ENCODE measurements at places on chromosomes 2 and 18.

- DNase-seq: no peak
These were observed 79.7 kb downstream of the MRPS9 start for GRCh38 chr2:105117565-105117964.

DNA sequence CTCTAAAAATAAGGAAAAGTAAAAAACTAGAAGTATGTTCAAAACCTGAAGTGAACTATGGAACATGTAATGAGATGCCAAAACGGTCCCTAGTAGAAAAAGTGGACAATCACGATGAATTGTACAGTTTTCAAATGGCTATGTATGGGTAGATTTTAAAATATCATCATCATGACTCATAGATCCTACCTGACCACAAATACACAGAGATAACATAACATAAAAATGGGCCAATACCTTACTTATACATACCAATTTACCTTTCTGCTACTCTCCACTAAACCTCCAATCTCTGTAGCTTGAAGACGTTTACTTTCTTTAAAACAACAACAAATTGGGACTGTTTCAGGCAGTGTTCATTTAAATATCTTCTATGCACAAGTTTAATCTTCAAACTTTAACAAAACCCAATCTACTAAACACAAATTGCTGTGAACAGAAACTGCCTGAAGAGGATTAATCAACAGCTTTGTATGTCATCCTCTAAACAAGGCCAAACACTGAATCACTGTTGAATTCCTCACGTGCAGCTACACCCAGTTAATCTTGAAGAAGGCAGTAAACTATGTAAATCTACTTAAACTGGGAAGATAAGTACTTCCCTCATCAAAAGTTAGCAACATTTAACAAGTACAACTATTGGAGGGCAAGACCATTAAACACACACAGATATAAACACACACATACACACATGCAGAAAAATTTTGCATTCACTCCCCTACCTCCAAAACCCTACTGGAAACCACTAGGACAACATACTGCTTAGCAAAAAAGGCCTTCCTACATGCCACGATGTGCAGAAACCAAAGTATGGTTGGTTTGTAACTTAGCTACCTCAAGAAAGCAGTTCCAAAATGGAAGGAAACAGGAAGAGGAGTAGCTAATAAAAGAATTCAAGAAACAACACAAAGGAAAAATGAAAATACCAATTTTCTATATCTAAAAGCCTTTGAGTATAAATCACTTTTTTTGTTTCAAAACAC, 90.3 kb downstream of the RBMS1 start:
- DNase-seq: no peak

- DNase-seq: no peak
These were observed 9.4 kb upstream of the SLC38A11 start for GRCh38 chr2:164964700-164965099.

- no peak for DNase-seq
These were observed 536 bp upstream of the SLC25A12 start for GRCh38 chr2:171894612-171894947.

GRCh38 chr2:96258166-96259022, 7.4 kb downstream of the TMEM127 start:
- no peak for DNase-seq

DNA sequence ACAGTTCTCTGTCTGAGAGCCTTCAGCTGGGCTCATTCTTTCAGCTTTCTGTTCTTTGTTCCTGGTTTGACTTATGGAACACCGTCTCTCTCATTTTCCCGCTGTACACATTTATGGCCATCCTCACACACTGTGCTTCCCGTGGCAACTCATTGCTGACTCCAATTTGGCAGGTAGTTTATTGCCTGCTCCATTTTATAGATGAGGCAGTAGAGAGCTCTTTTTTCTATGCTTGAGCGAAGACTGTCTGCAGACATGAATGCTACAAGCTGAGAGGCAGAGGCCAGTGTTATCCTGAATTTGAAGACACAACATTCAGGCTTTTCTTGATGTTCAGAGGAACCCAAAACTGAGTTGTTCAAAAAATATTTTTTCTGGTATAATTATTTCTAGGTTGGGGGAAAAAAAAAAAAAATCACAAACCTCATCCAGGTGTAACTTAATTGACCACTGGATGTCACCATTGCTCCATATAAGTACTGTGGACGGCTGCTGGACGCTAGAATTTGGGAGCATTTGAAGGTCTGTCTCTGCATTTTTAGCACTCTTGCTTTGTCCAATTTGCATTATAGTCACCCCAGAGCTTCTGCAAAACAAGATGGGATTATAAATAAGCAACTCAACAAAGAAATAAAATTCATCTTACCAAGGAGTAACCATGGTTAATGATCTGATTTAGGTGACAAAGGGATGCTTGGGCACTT, 83.5 kb downstream of the HRH4 start:
- DNase-seq: peak; percentile 48

DNA sequence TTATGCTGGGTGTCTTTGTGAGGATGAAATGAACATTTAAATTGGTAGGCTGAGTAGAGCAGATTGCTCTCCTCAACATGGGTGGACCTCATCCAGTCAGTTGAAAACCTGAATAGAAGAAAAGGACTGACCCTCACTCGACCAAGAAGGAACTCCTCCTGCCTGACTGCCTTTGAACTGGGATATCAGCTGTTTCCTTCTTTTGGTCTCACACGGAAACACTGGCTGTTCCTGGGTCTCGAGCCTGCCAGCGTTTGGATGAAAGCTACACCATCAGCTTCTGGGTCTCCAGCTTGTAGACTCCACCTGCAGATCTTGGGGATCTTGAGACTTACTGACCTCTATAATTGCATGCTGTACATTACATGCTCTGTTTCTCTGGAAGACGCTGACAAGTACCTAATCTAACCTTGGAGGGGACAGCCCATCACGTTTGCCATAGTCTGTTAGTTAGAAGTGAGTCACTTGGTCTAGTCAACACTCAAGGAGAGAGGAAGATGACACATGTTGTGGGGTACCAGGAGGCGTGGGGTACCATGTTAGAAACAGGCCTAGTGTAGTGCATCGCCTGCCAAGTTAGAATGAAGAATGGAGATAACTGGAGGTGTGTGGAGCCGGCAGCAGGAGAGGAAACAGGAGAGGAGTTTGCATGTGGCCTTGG, 267.0 kb downstream of the MREG start:
- DNase-seq: no peak

DNA sequence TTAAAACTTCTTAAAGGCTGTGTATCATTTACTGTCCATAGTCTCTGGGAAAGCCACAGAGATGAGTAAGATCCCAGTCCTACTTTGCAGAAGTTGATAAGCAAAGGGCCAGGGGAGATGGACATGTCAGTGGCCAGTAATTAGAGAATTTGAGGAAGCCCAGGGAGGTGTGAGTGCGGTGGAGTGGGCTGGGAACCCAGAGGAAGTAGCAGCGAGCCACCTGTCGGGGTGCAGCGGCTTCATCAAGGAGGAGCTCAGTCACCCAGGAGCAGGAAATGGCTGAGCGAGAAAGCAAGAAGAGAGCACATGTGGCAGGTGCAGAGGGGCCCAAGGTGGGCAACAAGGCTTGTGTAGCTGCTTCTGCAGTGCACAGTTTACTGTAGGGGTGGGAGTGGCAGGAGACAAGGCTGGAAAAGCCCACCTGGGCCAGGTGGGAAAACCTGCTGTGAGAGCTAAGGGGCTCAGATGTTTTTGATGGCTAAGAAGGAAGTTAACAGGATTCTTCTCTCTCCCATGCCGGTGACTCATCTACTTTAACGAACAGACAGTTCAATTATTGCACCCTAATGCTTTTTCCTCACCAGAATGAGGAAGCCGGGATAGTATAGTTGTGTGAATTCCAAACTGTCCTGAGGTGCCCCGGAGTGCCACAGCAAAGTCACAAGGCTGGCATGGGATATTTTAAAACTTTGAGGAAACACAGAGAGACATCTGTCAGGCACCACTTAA, 34.8 kb upstream of the MGAT5 start:
- DNase-seq: no peak

GRCh38 chr2:195022508-195022830, 634.6 kb upstream of the SLC39A10 start:
- no peak for DNase-seq

DNA sequence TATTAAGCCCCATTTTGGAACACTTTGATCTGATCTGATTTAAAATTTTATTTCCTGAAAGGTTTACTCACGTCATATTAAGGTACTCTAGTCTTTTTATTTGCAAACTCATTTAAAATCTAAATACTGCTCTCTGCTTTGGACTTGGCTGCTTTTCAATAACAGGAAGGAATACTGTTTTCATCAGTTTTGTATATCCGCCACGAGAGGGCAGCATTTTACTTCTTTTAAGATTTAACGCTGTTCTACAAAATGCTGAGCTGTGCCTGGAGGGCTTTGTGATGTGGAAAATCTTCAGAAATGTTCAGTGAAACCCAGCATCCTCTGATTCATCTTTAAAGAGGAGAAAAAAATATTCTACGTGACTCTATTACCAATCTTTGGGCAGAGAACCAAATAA, 37.5 kb upstream of the SLC38A11 start:
- DNase-seq: peak; percentile 86

DNA sequence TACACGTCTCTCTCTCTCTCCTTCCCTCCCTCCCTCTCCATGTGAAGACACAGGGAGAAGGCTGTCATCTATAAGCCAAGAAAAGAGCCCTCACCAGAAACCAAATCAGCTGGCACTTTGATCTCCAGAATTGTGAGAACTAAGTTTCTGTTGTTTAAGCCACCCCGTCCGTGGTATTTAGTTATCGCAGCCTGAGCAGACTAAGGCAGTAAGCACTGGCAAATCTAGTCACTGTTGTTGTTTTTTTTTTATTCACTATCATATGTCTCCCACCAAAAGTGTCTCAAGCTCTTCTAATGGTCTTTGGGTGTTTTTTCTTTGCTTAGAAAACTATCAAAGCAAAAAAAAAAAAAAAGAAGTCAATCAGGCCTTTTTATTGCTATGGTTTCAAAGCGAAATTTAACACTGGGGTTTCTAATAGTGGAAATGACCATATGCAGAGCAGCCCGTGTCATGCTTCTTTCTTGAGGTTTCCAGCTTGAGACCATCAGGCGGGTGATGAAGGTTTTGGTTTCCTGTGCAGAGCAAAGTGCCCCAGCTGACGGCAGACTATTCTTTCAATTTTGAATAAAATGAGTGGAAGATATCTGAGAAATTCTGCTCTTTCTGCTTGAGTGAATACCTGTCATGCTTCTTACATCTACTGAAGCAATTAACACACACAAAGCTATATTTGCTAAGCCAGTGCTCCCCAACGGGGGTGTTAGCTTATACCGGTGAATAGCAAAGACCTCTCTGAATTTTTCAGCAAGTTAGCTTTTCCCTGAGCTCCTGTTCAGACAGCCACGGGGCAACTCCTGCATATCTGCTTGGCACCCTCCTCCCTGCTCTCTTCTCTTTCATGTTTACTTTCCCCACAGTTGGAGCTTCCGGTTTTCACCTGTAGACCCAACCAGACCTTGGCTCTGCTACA, 394.1 kb upstream of the ATP5MC3 start:
- DNase-seq: peak; percentile 32

DNA sequence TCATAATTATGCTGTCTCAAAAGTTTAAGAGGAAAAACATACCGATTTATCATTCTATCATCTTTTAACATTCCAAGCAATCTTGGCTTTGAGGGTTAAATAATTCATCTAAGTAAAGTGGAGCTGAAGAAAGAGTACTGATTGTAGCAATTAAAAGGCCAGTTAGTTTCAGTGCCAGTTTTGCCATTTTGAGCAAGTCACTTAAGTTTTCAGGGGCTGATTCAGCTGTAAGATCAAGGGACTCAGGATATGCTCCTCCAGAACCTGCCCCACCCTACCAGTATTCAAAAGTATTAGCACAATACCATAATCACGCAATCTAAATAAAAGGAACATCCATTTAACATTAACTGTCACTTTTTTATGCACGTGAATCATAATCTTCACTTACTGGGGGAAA, 1.9 kb downstream of the SS18 start:
- no peak for DNase-seq

DNA sequence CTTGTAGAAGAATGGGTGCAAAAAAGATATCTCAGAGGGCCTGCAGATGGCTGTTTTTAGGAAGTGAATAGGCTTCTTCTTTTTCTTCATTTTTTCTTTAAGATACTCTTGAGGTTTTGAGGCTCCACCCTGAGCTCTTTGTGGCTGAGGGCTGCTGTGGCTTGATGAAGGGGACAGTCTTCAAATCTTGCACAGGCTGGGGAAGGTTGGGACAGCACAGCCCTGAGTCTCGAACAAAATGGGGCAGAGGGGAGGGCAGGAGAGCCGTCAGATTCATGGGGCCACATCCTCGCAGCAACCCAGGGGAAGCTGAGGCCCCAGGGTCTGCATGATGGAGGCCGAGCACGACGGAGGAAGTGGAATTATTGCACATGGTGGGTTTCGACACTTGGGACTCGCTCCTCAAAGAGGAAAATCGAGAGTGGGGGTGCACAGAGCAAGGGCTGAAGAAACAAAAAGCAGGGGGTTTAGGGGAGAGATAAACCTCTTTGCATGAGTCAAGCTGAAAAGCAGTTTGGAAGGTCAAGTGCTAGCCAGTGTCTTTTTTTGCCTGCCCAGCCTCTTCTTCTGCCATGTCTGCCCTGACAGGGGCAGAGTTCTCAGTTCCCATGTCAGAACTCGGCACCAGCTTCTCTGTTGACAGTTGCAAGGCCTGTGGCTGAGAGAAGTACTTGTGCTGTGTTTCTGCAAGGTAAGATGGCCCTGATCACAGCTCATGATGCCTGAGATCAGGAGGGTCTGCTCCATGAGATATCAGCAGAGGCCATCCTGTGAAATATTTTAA, 19.5 kb downstream of the INPP4A start:
- DNase-seq: no peak

All from NCI-H2081 (cell line).